ENCODE measurements at places on chromosomes 12 and 14.

- DNase-seq, result no peak
These were observed 53.7 kb downstream of the TMTC2 start for GRCh38 chr12:82740129-82741000.

GRCh38 chr14:98512501-98513251 lies 759.3 kb downstream of the BCL11B start:
- DNase-seq, result no peak

GRCh38 chr14:70358631-70359030 lies 852 bp downstream of the COX16 start:
- DNase-seq, result no peak

DNA sequence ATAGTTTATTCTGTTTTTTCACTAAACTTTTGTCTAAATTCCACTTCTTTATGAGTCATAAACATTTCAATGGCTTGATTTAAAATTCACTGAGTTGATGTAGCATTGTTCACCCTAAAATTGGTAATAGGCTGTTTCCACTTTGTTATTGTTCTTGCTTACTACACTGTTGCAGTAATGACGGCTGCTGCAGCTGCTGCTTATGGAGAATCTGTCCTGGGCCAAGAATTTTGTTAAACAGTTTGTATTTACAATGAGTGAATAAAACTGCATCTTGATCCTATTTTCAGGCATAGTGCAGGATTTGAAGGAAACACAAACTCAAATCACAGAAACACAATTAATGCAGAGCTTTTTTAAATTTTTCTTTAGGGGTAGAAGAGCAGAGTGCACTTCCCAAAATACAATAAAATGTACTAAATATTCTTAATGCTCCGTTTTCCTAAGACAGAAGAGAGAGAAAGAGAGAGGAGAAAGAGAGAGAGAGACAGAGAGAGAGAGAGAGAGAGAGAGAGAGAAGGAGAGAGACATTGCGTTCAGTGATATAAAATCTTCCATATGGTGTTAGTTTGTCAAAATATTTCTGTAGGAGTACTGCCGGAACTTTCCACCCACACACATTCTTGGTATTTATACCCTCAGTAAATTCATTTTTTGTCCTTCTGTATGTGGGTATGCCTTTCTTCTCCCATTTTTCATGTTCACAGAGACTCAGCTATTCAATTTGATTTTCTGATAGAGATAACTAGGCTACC lies 266.4 kb downstream of the LRFN5 start:
- DNase-seq, result no peak

GRCh38 chr12:117284140-117284539 lies 77.3 kb downstream of the NOS1 start:
- DNase-seq, result no peak

DNA sequence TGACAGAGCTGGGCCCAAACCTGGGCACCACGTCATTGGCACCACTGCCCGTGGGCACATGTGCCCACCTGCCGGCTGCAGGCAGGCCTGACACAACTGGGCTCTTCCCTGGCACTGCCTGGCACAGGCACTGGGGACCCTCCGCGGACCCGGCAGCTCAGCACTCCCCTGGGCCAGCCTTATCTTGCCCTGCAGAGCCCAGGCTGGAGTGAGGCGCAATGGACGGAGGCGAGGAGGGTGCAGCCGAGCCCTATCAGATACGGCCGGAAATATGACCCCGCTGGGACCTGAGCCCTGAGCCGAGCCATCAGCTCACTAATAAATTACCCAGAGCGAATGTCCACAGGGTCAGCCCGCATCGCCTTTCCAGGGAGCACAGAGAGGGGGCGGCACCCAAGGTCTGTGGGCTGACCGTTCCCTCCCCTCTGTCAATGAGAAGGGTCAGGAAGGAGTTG lies 1.7 kb upstream of the C14orf180 start:
- no peak for DNase-seq

Data from endothelial cell of umbilical vein (primary cell).